Stimulated activated CD4-positive, alpha-beta T cell treated with anti-CD3 and anti-CD28 coated beads, Interleukin-4, amount 100 ng/mL, for 1 hour (primary cell): ENCODE measurements at places on chromosomes 7 and 10.
A peak's percentile ranks its signal among the peaks of the same experiment; 100 is the strongest.

DNA sequence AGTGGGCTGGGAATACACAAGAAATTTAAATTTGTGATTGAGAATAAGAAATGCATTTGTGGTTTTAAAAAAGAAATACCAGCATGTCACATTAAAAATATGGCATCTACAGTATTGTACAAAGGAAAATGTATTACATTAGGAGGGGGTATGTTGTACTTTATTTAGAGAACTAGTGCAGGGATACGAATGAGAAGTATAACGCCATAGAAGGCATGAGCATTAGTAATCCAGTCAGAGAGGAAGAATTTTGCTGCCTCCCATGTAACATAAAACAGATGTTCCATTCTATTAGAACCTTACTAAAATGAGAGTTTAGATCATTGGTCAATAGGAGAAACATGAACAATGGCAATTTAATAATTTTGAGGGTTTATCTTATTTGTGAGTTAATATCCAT, 182.2 kb downstream of the ADK start:
- DNase-seq, result no peak

- DNase-seq, result no peak
These were observed 204.7 kb downstream of the USP6NL start for GRCh38 chr10:11406746-11407145.

DNA sequence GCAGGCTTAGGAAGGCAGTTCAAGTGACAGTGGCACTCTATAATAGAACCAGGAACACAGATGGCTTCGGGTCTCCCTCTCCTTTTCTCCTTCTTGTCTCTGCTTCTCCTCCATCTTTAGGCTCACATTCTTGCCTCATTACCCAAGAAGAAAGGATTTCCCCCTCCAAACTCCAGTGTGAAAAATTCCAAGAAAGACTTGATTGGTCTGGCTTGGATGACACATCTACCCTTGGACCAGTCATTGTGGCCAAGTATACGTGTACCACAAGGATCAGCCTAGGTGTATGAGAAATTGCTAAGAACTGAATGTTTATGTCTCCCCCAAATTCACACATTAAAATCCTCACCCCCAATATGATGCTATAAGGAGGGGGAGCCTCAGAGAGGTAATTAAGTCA, 53.9 kb downstream of the PRTFDC1 start:
- DNase-seq, result no peak

DNA sequence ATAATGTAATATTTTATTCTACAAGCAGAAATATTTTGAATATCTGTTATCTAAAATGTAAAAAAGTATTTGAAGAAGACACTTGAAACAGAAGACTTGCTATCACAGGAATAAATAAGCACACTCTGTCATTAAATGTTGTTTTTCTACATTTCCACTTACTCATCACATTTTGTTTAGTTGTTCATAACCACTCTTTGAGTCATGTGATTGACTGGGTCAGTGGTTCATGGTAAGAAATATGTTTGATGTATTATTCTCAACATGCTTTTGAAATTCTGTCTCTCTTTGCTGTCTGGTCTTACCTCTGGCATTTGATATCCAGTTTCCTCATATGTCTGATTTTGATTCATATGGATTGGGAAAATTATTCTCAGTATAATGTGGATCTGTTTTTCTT, 171.8 kb downstream of the SUGCT start:
- no peak for DNase-seq

GRCh38 chr7:97818066-97818663, 54.0 kb downstream of the ASNS start:
- no peak for DNase-seq

DNA sequence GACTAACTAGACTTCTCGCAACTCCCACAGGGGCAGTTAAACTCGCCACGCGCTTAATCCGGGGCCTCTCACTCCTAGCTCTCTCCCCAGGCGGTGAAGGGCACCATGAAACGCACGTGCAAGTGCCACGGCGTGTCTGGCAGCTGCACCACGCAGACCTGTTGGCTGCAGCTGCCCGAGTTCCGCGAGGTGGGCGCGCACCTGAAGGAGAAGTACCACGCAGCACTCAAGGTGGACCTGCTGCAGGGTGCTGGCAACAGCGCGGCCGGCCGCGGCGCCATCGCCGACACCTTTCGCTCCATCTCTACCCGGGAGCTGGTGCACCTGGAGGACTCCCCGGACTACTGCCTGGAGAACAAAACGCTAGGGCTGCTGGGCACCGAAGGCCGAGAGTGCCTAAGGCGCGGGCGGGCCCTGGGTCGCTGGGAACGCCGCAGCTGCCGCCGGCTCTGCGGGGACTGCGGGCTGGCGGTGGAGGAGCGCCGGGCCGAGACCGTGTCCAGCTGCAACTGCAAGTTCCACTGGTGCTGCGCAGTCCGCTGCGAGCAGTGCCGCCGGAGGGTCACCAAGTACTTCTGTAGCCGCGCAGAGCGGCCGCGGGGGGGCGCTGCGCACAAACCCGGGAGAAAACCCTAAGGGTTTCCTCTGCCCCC, 19.5 kb downstream of the WNT8B start:
- peak; percentile 68 for DNase-seq

- no peak for DNase-seq
These were observed 547.5 kb upstream of the C7orf33 start for GRCh38 chr7:148042935-148043631.

DNA sequence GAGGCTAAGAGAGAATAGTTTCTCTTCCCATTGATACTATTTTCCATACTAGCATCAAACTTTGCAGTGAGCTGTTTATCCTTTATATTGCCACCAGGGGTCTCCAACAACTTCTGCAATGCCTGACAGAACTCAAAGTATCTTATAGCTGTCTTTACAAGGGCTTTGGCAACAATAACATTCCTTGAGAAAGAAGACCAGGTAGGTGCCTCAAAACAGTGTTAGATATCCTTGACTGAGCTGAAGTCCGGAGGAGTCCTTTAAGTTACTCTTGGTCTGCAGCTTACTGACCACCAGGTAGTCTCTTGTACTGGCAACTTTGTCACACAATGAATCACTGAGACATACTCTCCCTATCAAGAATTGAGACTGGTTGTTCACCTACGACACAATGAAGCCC, 30.0 kb upstream of the TES start:
- no peak for DNase-seq

DNA sequence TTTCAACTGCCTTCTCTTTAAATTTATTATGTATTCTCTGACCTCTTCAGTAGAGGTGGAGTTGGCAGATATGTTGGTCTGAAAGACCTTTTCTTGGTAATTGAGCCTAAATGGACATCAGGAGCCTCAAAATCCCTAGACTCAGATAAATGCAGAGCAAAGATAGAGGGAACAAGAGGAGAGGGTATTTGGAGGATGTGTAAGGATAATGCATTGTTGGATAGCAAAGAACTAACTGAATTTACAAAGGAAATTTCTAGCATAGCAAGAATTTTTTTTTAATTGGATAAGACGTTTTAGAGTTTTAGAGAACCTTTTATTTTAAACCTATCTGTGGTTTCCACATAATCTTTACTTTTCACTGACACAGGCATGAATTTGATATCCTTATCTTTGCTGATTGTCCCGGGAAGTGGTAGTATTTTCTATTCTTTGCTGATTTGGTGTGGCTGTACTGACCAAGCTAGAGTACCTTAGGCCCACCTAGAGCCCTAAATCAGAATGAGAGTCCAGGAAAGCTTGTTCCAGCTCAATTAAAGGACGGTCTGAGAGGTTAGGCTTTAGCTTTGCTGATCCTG, 91.3 kb downstream of the NRF1 start:
- no peak for DNase-seq

DNA sequence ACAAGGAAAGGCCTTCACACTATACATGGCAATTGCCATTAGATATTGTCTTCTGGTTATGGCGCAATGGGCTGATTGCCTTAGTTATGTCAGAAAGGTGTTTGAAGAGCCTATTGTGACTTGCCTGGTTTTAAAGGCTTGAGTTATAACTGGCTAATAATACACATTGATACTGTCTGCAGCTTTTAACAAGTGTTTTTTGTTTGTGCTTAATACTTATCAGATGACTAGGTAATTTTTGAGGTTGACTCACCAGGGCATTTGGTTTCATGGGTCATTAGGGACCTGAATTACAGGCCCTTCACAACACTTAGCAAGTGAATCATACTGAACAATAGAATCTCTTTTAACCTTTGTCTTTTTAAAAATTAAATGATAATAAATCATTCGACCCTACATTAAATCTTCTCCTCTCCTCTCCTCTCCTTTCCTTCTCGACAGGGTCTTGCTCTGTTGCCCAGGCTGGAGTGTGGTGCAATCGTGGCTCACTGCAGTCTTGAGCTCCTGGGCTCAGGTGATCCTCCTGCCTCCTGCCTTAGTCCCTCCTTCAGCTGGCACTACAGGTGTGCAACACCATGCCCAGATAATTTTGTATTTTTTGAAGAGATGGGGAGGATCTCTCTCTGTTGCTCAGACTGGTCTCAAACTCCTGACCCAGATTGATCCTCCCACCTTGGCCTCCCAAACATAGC, 196.3 kb downstream of the JCAD start:
- DNase-seq, result no peak

DNA sequence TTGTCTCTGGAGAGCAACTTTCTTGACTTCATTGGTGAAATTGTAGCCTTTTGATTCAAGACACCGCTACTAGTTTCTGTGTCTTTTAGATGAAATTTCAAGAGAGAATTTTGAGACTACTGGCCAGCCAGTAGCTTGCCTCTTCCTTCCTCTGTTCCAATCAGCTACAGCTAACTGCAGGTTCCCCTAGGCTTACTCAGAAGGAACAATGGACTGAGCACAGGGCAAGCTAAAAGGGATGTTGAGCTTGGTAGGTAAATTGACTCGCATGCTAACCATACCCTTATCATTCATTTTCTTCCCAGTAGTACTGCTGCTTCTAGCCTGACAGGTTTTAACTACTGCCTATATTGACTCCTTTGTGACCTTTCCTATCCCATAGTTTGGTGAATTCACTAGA, 81.1 kb downstream of the RUNDC3B start:
- DNase-seq, result no peak

- no peak for DNase-seq
These were observed 301.9 kb upstream of the GALNT17 start for GRCh38 chr7:70830060-70830395.

- no peak for DNase-seq
These were observed 3.3 kb upstream of the ANKRD61 start for GRCh38 chr7:6027806-6028365.

DNA sequence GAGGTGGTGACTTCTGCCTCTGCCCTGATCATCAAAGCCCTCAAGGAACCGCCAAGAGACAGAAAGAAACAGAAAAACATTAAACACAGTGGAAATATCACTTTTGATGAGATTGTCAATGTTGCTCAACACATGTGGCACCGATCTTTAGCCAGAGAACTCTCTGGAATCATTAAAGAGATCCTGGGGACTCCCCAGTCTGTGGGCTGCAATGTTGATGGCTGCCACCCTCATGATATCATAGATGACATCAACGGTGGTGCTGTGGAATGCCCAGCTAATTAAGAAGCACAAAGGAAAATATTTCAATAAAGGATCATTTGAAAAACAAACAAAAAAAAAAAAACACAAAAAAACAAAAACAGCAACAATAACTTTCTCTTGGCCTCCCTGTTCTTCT, 59.5 kb upstream of the TOMM7 start:
- no peak for DNase-seq

DNA sequence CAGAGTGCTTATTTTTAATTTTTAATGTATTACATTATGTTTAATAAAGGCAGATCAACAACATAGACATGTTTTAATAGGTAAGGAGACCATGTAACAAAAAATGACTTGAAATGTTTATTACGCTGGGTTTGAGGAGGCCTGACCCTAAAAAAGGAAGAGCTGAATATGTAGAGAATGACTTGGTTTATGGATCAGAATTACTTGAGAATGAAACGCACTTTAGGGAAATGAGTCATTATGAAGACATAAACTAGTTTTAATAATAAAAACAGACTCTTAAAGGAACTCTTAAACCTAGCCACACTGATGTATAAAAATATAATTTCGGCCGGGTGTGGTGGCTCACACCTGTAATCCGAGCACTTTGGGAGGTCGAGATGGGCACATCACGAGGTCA, 56.5 kb downstream of the CTTNBP2 start:
- DNase-seq, result no peak

DNA sequence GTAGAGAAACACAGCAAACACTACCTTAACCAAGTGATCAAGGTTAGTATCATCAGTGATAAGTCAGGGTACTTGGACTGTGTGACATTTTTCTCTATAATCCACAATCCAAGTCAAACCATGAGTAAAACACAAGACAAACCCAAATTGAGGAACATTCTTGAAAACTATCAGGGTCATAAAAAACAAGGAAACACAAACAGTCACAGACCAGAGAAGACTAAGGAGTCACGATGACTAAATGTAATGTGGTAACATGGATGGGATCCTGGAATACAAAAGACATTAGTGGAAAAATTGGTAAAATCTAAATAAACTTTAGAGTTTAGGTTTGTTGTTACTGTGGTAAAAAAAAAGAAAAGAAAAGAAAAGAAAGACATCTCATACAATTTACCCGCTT, 103.8 kb downstream of the ARMH3 start:
- DNase-seq, result no peak

DNA sequence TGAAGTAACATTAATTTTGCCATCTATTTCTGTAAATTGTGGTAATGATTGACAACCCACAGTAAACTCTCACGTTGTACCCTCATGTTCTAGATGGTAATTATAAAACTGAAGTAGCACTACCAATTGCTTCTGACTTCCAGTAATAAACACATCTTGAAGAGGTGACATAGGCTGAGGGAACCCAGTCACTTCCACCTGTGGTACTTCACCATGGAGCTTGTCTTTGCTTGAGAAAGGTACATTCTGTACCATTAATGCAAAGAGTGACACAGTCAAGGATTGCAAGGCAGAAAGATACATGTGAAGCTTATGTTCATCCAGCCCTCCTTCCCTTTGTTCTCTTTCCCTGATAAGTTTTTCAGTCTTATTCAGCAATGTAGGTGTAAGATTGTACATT, 11.2 kb downstream of the CAPZA2 start:
- no peak for DNase-seq

DNA sequence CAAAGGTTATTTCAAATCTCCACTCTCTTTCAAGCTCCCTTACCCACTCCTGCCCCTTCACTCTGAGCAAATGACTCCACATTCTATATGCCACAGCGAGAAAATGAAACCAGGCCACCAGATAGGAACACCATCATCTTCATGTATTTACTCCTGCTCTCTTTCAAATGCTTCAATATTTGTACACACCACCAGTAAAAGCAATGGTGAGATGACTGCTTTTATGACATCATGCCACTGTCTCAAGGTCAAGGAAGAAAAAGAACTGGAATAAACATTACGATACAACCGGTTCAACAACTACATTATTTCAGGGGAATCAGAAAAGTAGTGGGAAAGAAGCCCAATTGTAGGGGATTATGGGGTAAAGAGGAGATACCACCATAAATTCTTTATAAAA, 32.7 kb downstream of the PUS7 start:
- DNase-seq, result no peak
